ENCODE measurements at places on chromosomes 13 and 19.

- DNase-seq = peak; percentile 61
These were observed 935 bp downstream of the ARID3A start for GRCh38 chr19:926589-927350.

DNA sequence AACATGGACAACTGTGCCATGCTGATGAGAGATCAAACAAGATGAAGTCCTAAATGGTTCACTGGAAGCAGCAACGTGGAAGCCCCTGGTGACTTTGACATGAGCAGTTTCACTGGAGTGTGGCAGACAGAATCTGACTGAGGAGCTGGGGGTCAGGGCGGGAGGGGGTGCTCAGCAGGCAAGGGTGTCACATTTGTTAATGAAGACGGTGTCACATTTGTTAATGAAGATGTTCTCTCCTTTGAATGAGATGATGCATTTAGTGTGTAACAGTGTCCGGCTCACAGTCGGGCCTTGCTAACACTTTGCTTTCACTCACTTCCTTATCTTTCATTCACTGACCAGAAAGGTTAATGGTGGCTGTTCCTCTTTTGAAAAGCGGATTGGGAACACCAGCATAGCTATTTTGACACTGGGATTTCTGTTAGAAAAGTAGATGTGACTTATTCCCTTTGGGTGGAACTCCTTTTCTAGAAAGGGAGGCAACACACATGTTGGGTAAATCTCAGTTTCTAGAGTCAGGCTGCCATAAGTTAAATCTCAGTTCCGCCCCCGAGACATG, 693.7 kb downstream of the UQCRFS1 start:
- DNase-seq = no peak

GRCh38 chr13:82062772-82063171, 1721.8 kb upstream of the SPRY2 start:
- DNase-seq = no peak

DNA sequence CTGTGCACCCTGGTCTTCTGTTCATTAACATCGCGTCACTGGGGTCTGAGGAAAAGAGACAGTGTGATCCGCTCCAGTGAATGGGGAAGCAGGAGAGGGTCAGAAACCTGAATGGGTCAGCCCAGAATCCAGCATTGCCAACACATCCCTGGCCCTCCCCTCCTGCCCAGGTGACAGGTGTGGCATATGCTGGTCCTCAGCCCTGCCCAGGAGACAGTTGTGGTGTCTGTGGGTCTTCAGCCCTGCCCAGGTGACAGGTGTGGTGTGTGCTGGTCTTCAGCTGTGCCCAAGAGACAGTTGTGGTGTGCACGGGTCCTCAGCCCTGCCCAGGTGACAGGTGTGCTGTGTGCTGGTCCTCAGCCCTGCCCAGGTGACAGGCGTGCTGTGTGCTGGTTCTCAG, 8.0 kb downstream of the TFDP1 start:
- DNase-seq = no peak

DNA sequence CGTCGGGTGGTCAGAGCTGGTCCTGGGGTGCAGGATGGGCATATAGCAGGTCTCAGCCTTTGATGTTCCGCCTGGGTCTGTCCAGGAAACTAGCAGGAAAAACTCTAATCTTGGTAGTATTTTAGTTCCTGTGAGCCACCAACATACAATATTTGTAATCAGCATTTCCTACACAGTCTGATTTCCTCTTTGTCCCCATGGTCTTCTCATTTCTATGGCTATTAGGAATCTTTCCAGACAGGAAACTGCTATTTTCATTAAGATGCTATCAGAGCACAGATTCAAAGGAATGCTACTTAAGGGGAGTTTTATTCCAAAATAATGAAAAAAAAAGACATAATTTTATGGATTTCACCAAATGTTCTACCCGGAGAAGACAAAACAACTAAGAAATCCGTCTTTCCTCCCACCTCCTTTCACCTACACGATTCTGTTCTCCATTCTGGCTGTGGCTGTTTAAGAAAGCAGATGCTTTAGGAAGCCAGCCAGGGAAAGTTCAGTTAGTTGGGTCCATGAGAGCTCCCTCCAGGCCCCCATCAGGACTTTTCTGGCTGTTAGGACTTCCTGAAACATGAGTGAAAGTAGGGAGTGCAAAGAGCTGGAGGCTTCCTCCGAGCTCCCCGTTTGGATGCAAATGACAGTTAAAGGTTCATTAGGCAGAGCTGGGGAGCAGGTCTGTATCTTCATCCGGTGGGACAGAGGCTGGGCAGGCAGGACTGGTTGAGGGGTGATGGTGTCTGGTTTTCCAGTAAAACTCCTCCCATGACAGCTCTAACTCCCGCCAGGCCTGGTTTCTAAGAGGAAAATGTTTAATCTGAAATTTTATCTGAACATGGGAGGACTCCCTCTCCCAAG, 36.3 kb downstream of the SHISA2 start:
- DNase-seq = no peak

- DNase-seq = no peak
These were observed 125.7 kb downstream of the TNFRSF19 start for GRCh38 chr13:23695711-23696464.

GRCh38 chr19:39502640-39503417, 4.1 kb downstream of the DLL3 start:
- peak; percentile 79 for DNase-seq

DNA sequence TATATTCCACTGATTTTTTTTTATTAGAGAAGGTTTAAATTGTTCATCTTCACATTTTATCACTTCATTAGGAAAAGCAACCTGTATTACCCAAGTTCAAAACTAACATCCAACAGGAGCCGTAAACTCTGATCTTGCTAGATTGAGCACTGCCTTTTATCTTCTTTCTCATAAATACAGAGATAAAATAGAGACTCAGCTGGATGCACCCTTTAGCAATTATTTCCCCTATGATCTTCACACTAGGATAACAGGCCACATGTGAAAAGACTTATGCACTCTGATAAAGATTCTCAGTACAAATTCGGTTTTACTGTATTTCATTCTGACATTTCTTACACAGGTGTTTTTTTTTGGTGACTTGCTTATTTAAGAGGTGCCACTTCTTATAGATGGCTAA, 2438.2 kb upstream of the PCDH20 start:
- DNase-seq = no peak

- DNase-seq = peak; percentile 62
These were observed 105.4 kb upstream of the MBNL2 start for GRCh38 chr13:97116754-97117153.

Data from cardiac fibroblast (primary cell).